NCI-H2227 treated with DMSO at 0.1 percent for 48 hours (cell line): ENCODE measurements at places on chromosomes 3 and 15.

DNA sequence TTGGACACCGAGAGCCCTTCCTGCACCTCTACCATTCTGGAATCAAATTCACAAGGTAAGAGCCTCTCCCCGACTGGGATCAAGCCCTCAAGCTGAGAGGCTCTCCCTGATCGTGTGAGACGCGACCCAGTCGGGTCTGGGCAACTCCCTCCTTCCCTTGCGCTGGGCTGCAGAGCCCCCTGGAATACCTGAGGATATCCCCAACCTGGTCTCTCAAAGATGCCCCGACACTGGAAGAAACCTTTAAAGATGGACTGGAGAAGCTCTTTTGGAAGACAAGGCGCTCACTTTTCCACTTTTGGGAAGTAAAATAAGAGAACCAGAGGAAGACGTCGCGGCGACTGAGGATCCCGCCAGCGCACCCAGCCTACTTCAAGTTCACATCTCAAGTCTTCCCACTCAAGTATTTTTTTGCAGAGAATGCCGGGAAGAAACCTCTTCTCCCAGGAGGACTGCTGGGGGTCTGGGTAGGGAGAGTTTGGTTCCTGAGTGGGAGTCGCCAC, 33.8 kb downstream of the ZIC4 start:
- no peak for DNase-seq

DNA sequence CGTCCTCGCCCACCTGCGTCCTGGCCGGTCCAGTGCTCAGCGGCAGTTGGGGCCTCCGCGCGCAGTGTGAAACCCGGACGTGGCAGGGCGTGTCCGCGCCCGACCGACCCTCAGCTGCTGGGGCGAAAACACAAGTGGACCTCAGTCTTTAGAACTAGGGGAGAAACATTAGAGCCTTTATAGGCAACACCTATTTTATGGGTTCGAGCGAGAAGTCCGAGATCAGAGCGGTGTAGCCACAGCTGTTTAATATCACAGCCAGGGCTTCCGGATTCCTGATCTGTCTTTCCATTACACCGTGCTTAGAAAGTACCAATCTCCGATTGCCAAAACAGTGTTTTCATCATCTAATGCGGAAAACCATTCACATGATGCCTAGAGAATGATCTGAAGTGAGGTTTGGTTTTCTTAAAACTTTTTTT, 506 bp downstream of the RAD51 start:
- no peak for DNase-seq

DNA sequence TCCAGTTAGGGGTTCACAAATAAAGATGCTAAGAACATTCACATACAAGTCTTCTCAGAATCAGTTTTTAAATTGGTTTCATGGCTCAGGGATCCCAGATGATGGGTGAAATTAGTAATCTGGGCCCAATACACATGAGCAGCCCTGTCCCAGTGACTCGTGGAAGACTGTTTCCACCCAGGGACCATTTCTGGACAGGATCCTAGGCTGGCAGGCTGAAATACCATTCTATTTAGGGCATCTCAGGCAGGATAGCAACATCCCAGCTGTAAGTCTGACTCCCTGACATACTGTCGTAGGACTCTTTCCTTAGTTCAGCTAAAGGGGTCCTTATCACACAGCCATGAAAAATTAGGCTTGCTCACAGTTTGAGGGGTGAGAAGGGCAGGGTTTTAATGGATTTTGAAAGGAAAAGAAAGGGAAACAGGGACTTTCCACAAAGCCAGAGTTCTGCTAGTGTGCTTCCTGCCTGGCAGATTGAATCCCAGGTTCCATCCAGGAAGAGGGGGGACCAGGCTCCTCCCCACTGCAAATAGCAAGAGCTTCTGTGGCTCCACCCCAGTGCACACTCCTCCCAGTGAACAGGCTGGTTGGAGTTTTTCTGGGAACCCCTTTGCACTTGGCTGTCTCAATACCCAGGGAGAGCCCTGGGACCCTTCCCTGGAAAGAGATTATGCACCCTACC, 41.3 kb upstream of the LYZL4 start:
- DNase-seq, result no peak

- no peak for DNase-seq
These were observed 766.8 kb downstream of the TBL1XR1 start for GRCh38 chr3:176430244-176431037.

DNA sequence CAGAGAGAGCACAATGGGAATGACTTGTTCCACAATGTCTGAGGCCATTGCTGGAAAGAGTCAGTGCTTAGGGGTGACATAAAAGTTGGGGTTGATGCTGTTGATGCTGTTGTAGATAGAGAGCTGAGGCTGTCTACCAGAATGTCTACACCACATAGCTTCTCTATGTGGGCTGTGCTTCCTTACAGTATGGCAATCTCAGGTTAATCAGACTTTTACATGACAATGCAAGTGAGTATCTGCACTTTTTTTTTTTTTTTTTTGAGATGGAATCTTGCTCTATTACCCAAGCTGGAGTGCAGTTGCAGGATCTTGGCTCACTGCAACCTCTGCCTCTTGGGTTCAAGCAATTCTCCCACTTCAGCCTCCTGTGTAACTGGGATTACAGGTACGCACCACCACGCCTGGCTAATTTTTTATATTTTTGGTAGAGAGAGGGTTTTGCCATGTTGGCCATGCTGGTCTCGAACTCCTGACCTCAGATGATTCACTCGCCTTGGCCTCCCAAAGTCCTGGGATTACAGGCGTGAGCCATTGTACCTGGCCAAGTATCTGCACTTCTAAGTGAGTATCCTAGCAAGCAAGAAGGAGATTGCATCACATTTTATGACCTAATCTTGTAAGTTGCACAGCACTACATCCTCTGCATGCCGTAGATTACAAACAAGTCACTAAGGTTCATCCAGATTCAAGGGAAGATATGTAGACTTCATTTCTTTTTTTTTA, 28.7 kb downstream of the DLEC1 start:
- DNase-seq, result no peak
